ENCODE measurements at places on chromosomes 7 and 10. TPM values are rescaled to one million over a fixed set of nuclear protein-coding genes. Genes with fewer than 3 reads are reported as not detected.

DNA sequence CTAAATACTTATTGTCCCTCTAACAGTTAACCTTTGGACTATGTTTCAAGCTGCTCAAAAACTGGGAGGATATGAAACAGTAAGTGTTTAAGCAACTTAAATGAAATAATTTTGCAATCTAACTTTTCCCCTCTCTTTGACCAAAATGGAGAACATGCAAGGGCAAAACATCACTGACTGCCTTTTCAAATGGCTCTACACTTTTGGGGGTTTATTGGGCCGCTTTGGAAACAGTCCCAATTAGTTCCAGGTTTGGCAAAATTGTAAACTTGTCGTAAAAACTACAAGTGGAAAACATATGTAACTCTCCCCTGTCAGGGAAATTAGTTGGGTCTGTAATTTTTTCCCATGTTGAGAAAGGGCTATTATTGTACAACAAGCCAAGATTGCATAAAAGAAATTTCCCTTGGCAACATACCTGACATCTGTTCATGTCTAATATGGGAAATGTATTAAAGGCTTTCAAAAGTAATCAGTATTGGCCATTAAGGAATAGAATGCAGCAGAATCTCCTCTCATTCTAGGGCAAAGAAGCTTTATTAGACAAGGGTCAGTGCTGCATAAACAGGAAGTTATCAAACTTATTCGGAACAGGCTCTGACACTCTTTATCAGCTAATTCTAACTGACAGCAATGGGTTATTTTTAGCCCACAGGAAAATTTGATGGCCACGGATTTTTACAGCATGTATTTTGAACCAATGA lies 157.9 kb downstream of the ARID5B start:
- no peak for DNase-seq

GRCh38 chr10:15486404-15486803 lies 115.3 kb upstream of the FAM171A1 start:
- no peak for DNase-seq

DNA sequence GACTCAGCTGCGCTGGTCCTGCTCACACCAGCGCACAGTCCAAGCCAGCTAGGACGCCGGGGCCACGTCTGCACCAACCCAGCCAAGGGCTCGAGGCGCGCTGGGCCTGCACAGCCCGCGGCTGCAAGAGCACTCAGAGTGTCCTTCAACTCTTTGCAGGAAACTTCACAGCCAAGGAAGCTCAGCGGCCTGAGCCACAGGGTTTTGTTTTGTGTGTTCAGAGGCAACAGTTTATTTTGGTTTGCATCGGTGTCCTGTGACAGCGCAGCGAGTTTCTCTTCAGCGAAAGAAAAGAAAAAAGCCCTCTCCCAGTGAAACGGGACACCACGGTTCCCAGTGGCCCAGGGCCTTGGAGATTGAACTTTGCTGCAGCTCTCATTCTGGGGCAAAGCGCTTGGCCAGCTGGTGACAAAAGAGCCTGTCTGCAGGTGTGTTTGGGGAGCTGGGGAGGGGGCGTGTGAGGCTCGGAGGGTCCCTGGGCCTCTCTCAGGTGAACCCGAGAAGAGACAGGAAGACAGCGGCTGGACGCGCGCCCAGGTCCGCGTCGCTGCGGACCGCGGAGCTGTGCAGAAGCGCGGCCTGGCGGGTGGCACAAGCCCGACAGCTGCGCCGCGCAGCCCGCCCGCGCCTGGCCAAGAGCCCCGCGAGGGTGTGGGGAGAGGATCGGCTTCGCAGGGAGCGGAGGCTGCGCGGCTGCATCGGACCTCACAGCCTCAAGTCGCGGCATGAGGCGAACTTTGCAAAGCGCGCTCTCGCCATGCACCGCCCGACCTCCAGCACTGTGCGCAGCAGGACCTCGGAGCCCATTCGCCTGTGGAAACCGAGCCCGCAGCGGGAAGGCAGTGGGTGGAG lies 922 bp downstream of the CXCL12 start:
- DNase-seq, result no peak

- DNase-seq, result no peak
Measured at GRCh38 chr7:103717574-103717973, 271.6 kb upstream of the SLC26A5 start.

DNA sequence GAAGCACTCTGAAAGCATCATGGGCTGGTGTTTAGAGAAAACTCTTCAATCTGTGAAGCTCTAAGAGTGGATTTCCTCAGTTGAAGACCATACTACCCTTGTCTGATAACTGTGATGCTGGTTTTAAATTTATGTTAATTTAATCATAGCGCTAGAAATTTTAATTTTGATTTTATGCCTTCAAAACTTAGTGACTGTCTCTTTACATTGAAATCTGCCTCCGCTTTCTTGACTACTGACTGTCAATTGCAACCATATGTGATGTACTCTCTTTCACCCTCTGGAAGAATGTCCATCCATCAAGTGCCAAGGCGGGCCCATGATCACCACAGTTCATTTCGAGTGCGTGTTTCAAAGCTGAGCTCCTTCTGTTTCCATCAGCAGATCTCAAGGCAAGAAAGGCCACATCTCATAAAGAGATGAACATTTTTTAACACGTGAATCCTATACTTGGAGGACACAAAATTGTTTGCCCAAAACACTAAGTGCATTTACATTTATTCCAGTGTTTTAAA lies 147.1 kb downstream of the ITGA8 start:
- DNase-seq, result no peak

DNA sequence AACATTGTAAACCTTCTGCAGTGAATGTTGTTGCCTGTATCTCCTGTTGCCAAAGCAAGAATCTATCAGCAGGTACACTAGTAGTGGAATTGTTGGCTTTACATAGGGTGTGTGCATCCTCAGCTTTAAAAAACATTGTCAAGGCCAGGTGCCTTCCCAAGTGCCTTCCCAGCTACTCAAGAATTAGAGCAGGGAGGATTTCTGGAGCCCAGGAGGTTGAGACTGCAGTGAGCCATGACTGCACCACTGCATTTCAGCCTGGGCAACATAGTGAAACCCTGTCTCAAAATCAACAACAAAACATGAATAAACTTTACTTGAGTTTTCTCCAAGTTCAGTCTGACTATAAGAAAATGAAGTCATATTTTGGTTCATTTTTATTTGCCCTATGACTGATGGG lies 217.3 kb downstream of the CCSER2 start:
- DNase-seq, result no peak

GRCh38 chr10:124935946-124936345 lies 6.0 kb upstream of the ZRANB1 start:
- no peak for DNase-seq

GRCh38 chr7:66013938-66014337 lies 31.9 kb upstream of the GUSB start:
- peak; percentile 45 for DNase-seq

DNA sequence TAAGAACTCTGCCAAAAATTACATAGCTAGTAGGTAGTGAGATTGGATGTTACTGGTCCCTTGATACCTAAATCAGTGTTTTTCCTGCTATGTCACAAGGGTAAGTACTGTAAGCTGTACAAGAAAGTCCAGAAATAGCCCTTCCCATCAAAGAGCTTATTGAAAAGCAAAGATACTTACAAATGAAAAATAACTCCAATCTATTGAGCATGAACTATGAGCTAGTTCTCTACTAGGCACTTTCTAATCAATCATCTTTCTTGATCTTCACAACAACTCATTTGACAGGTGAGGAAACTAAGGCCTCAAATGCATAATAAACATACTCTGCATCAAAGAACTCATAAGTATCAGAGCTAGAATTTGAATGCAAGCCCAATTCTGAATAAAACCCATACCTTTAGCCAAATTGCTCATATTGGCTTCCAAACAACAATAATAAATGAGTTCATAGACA lies 249.8 kb upstream of the TCF7L2 start:
- no peak for DNase-seq

- DNase-seq, result no peak
Measured at GRCh38 chr10:1153251-1153763, 97.1 kb downstream of the WDR37 start.

DNA sequence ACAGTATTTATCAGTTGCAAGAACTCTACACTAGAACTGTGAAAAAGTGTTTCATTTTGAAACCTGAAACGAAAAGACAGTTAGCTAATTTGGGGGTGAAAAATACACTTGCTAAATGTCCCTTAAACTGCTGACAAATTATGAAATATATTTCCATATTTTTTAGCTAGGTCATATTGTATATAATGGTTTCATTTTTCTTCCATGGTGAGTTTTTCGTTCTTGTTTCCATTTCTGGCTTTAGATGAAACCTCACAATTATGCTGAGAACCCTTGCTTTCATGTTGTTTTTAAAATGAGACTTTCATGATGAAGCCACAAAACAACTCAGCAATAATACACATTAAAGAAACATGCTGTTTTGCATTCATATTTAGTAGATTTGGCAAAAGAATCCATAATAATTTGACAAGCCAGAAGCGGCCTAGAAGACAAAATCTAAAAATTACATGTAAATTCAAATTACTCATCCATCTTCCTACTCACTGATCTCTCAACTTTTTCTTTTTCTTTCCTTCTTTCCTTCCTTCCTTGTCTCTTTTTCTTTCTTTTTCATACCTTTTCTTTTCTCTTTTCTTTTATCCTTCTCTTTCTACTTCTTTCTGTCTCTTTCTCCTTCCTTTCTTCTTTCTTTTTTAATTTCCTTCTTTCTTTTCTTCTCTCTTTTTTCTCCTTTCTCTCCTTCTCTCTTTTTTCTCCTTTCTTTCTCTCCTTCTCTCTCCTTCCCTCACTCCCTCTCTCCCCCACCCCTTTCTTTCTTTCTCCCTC lies 46.5 kb upstream of the ITGB8 start:
- no peak for DNase-seq

GRCh38 chr7:126533715-126534114 lies 719.0 kb downstream of the GRM8 start:
- DNase-seq, result no peak

DNA sequence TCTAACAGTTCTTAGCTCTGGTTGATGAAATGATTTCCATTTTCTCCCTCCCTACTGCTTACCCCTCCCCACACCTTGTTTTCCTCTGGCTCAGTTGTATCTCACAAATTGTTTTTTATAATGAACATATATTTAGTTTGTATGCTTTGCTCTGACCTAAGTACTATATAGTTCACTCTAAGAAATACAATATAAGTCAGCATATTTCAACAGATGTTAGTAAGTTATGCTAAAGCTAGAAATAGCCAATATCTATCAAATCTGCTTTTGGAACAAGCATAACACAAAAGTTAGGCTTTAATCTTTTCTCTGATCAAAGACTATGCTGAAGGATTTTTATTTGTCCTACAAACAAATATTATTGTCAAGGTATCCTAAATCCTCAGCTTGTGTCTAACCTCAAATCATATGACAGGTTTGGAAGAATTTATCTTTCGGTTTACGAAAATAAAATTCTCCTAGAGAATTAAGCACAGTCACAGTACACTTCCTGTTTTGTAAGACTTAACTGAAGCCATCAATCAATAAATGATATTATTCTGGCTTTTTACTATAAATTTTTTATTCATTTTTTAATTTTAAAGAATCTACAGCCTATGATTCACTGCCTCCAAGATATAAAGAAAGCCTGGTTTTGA lies 67.0 kb downstream of the IMMP2L start:
- no peak for DNase-seq

Gene TLX1
- total RNA-seq, result 0.60 TPM

Gene PKD2L1
- not detected for total RNA-seq

Gene C10orf67
- total RNA-seq, result not detected

Gene AGAP3
- 52.1 TPM for total RNA-seq
